ENCODE measurements at places on chromosomes 2 and 18.

GRCh38 chr2:204791230-204791629 is 246.0 kb downstream of the PARD3B start:
- no peak for DNase-seq

- DNase-seq, result no peak
These were observed 109.7 kb downstream of the TFCP2L1 start for GRCh38 chr2:121175326-121175725.

- DNase-seq, result no peak
These were observed 30.3 kb upstream of the PRLH start for GRCh38 chr2:237536083-237536415.

GRCh38 chr2:10930721-10931516 is 19.2 kb downstream of the KCNF1 start:
- no peak for DNase-seq

DNA sequence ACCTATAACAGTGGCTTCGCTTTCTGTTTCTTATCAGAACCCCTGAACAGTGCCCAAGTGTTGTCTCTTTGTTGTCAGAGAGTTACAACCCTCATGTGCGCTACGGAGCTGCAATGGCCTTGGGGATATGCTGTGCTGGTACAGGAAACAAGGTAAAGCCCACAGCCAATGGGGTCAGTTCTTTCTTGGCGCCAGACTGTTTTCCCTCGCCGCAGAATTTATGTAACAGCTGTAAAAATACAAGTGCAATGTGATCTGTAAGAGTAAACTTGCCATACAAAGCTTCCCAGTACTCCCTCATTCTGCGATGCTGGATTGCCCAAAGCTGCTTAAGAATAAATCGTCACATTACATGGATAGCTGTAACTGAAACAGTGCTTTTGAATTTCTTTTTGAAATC is 13.9 kb upstream of the HTR2B start:
- no peak for DNase-seq

DNA sequence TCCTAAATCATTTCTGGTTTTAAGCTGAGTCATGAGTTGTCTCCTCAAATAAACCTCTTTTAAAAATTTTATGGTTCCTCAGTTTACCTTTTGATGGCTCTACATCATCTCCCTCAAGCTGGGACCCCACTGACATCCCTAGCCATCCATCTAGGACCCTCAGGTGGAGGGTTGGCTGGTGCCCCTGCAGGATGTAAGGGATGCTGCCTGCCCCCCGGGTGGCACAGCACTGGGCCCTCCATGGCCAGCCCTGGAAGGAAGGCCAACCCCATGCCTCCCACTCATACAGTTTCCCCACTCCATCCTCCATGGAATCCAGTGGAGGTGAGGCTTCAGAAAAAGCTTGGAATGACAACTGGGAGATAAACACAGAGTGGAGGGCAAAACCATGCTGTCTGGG is 17.2 kb upstream of the GPC1 start:
- DNase-seq, result no peak

DNA sequence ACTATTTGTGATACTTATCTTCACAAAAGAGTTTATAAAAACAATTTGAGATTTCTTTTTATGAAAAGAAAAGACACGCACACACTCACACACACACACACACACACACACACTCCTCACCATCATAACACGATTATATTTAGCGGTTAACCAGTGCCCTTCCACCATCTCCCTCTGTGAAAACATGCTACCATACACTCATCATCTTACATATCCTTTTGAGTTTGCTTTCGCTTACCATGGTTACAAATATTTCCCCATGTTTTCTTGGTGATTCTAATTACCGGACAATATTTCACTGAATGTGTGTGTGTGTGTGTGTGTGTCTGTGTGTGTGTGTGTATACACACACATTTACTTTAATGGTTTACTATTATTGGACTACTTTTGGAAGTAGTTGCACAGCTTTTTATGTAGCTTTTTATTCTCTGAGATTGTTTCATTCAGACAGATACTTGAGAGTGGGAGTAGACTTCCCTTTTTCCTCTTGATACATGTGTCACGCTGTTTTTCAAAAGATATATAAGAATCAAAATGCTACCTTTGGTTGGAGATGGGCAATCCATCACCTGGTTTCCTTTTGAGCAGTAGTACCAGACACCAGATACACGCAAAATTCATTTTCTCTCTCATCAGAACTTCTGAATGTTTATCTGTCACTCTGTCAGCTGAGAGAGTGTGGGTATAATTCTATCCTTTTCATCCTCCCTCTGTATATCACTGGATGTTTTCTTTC is 138.1 kb downstream of the SETBP1 start:
- no peak for DNase-seq

DNA sequence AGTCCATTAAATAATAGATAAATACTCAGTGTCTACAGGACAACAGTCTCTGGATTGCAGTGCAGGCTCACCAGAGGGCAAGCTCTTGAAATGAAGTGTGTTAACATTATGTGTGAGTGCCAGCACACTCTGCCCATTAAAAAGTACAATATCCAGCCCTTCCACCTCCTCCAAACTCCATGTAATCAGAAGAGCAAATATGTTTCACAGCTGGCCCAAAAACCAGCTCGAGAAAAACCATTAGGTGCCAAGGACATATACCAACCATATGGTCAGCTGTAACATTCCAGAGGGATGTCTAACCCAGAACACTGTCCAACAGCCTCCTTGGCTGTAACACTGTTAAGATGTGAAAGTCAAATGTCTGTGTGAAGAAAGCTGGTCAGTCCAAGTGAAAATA is 112.2 kb downstream of the ZNF385B start:
- no peak for DNase-seq

DNA sequence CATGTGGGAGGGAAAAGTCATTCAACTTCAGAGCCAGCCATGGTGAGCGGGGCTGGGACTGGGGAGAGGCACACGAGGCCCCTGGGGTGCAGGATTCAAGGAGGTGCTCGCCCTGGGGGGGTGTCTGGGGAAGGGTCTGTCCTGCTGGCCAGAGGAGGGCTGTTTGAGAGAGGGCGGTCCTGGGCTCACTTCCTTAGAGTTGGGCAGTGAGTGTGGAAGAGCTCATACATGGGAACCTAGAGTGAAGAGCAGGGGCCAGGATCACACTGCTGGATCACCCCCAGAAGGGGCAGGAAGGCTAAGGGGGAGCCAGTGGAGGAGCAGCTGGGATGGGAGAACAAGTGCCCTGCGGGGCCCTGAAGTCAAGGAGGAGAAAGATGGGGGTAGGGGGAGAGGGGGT is 6.5 kb downstream of the SH3BP4 start:
- no peak for DNase-seq

DNA sequence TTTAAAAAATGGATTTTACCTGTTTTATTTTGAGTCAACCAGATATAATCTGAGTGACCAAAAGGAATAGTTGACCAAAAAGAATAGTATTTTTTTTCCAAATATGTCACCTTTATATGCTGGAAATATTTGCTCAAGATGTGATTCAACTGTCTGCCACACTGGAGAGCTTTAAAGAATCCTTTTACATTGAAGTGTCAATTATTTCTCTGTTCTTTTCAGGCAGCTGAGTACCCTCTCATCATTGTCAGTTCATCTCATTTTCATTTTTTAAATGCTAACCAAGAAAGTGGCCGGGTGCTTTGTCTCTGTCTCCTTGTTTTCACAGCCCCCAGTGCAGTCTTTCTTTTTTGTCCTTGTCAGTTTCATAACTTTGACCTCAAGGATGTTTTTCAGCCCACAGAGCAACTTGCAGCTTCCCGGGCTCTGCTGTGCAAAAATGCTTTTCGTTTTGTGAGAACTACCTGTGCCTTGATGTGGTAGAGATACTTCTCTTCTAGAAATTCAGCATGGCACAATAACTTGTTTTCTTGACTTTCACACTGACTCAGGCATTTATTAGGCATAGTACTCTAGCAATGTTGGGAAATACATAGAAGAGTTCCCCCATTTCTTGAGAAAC is 23.4 kb upstream of the CERS6 start:
- DNase-seq, result no peak

- no peak for DNase-seq
These were observed 73.6 kb downstream of the ASAP2 start for GRCh38 chr2:9280224-9280623.

- no peak for DNase-seq
These were observed 333.0 kb downstream of the RPRM start for GRCh38 chr2:153145470-153145978.

DNA sequence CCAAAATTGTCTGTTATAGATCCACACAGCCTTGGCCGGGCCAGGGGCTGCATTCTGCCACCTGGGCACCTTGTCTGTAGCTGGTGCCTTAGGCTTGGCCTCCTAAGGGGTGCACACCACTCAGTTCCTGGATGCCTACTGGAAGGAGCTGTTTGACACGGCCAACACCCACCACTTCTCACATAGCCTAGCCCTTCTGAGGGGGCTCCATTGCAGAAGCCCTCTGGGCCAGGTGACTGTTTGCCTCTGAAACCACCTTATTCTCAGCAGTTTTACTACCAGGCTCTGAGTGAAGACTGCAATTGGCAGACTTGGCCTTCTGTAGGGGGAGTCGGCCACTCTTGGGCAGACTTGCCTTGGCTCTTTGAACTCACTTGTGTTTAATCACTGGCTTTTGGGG is 39.5 kb downstream of the EPHA4 start:
- DNase-seq, result no peak

GRCh38 chr2:211833582-211834279 is 704.9 kb downstream of the ERBB4 start:
- no peak for DNase-seq

DNA sequence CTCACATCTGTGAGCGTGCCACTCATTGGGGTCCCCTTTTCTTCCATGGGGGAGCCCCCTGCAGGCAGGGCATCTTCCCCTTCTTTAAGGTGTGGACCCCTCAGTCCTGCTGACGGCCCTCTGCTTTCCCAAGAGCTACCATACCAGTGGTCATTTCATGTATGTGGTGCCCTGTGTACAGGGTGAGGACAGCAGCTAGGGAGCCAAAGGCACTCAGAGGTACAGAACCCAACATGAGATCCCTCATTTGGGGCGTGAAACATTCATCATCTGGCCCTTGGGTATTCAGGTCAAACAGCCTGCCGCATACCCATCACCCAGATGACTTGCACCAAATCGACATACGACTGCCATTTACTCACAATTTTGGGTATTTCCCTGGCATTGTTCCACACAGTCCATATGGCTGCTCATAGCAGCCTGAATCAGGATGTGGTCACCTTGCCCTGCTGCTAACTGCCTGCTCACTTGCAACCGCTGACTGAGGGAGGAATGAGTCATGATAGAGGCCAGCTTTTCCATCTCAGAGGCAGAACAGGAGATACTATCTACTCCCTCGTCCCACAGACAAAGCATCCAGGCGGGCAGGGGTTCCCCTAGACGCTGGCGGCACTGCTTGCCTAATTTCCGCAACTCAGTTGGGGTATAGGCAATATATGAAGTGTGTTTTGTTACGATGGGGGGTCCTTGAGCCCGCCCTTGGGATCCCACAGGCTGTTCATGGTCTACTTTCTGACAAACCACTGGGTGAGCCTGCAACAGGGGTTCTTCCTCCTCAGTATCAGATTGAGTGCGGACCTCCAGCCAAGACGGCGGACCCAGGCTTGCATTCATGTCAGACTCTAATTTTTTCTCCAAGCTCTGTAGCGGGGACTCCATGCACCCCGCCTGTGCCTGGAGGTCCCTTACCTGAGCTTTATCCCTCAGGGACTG is 228.6 kb downstream of the SATB2 start:
- DNase-seq, result no peak

- peak; percentile 25 for DNase-seq
These were observed at the start of gene NCK2 for GRCh38 chr2:105744909-105745853. TSS of gene NCK2 (plus strand) at chr2:105744912. CDS start at chr2:105855064, 110,152 bp downstream.

DNA sequence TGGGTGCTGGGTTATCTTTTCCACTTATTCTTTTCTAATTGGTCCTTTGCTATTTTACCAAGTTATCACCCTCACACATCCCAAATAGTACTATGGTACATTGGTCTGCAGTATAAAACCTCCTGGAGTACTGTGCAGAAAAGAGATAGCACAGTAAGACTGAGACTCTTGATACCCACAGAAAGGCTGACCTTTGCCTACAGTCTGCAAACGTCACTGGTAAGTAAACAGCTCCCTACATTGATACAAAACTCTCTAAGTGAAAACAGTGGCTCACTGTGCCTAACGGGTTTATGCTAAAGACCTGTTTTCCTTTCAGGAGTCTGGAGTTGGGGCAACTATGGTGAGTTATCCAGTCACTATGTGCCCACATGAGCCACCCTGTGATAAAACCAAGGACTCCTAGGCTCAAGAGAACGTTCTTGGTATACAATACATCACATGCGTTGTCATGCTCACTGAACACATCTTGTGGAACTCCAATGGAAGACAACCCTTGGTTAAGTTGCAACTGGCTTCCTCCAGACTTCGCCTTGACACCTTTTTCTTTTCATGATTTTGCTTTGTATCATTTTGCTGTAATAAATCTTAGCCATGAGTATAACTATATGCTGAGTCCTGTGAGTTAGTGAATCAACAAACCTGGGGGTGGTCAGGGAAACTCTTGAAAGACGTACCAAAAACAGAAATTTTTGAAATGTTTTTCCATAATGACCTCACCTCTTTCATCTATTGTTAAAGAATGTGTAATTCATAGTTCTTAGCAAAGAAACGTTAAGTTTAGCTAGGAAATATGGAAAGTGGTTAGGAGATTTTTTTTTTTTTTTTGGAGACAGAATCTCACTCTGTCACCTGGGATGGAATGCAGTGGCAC is 104.9 kb downstream of the C2orf74 start:
- no peak for DNase-seq

DNA sequence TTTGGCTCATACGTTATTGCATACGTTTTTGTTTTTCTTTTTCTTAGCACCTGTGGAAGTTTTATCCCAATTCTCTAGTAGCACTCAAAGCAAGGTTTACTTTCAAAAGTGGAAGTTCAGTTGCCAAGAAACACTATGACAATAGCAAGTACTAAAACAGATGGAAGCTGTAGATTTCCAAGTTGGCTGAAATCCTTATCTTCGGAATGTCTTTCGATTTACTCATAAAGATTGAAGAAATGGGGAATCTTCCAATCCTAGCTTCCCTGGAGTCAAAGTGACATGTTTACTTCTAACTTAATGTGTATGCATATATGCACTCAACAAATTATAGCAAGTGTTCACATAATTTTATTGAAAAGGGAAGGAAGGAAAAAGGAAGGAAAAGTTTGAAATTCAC is 307.4 kb downstream of the CTNNA2 start:
- no peak for DNase-seq

DNA sequence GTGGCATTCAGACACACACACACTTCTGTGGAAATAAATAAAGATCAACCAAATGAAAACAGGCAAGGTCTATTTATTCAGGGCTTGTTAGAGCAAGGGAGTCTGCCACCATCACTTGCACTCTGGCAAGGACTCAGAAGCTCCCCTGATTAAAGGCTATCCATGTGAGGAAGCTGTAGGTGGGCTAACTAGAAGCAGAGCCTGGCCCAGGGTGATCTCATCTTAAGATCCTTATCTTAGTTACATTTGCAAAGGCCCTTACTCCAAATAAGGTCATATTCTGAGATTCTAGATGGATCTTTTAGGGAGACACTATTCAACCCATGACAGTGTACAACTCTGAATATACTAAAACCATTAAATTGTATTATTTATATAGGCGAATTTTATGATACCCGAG is 190.0 kb upstream of the SRD5A2 start:
- no peak for DNase-seq

- DNase-seq, result no peak
These were observed 88.6 kb upstream of the B3GNT7 start for GRCh38 chr2:231306791-231307393.
